ENCODE measurements at places on chromosomes 2 and 18.
A peak's percentile ranks its signal among the peaks of the same experiment; 100 is the strongest.

DNA sequence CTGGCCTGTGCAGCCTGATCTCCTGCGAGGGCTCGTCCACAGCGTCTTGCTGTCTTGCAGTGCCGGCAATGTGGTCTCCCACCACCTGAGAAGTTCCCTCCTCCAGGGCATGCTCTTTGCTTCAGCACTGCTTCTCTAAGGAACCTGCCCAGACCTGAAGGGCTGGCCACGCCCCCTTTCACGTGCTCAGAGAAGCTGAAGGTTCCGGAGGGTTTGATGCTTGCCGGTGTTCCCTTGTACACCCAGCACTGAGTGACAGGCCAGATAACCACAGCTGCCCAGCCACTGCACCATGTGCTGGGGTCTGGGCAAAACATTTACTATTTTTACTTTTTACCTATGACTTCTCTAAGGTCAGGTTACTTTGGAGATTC is 1.7 kb upstream of the POLR2D start:
- DNase-seq, result no peak

- no peak for DNase-seq
Observed at GRCh38 chr2:192208848-192209247, 14.1 kb upstream of the TMEFF2 start.

DNA sequence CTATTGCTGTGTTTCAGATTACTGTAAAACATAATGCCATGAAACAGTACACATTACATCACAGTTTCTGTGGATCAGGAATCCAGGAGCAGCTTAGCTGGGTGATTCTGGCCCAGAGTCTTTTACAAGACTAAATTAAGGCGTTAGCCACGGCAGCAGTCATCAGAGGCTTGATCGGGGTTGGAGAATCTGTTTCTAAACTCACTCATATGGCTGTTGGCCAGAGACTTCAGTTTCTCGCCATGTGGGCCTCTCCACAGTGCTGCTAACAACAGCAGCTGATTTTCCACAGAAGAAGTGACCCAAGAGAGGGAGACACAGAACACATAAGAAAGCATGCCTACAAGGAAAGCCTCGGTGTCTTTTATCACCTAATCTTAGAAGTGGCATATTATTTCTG is 89.2 kb upstream of the MYO3B start:
- no peak for DNase-seq

GRCh38 chr2:144402251-144402650 is 117.7 kb downstream of the ZEB2 start:
- DNase-seq, result no peak

DNA sequence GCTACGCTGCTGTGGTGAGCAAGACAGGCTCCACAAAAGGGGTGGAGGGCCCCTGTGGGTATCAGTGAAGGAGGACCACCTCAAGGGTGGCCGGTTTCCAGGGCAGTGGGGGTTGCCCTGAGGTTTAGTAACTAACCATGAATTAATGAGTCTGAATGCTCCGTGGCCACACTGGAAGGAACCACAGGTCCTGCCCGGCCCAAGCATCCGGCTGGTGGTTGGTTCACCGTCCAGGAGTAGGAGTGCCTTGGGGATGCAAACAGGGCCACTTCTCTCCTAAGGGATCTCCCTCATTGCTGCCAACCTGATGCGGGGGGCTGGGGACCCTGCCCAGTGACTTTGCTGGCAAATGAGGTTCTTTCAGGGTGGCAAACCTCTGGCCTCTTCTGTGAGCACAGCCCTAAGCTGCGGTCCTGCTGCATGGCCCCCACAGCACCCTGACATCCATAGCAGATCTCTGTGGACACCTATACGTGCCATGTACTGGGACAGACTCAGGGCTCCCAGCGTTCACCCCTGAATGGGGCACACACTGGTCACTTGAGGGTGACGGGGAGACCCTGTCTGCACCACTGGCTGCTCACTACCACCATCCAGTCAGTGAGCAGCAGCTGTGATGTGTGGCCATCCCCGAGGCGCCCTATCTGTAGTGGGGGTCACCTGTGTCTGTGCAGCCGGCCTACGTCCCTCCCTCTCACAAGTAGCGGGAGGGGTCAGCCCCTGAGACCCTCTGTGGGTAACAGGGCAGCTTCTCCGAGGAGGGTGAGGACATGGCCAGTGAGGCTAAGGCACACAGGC is 41.6 kb downstream of the HS6ST1 start:
- DNase-seq, result no peak

DNA sequence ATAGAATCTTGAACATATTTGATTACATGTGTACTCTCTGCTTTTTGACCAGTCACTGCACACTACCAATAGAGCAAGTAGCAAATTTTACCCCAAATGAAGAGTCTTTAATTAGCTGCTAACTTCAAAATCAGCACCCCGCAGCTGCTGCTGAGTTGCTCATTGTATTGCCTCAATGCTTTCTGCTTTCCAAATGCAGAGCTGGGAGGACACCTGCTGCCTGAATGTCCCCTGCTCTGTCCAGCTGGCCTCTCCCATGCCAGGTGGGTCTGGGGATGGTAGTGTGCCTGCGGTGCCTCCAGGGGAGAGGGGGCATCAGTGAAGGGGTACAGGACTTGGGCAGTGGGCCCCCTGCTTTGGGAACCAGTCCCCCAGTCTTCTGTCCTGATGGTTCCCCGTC is 184.8 kb downstream of the PRKCE start:
- DNase-seq, result no peak

GRCh38 chr18:37242826-37243560 is 322.6 kb downstream of the CELF4 start:
- no peak for DNase-seq

GRCh38 chr18:2442726-2443275 is 128.5 kb downstream of the METTL4 start:
- no peak for DNase-seq

- DNase-seq, result no peak
Observed at GRCh38 chr18:10852385-10853303, 296.7 kb downstream of the PIEZO2 start.

DNA sequence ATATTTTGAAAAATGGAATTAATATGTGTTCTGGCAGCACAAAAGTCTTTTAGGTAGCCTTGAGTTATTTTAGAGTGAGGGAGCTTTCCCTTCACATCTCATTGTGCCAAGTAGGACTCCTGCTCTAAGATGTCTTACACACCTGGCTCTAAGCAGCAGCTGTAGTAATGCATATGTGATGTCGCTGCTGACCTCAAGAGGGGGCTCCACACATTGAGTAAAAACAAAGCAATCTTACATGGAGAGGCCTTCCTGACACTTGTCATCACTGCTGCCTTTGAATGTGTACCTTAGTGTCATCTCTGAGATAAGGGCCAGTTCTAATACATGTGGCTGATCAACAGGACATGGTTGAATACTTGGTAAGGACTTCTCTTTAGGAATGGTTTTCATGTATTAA is 75.8 kb downstream of the ACTR3 start:
- DNase-seq, result peak; percentile 22

DNA sequence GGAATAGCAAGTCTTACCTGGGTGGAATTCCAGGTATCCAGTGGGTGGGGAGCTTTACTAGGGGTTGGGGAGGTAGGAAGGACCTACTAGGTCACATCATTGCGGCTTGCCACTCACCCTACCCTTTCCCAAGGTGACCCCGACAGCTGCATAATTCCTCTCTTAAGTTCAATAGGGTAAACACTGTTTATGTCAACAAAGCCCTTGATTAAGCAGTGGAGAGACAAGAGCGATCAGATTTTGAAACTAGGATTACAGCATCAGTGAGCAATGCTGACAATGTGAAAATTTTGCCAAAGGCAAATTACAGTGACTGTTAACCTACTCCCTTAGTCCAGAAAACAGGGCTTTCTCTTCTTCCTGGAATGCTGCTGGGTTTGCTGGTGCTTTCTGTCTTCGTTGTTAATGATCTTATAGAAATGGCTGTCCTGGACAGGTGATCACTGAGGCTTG is 14.5 kb downstream of the SLC19A3 start:
- DNase-seq, result no peak

- DNase-seq, result no peak
Observed at GRCh38 chr2:14558335-14558919, 74.1 kb upstream of the LRATD1 start.

Data from NCI-H1930 (cell line).